ENCODE measurements at places on chromosomes 3 and 15.
A peak's percentile ranks its signal among the peaks of the same experiment; 100 is the strongest.

GRCh38 chr3:66495668-66496045 lies 5.2 kb downstream of the LRIG1 start:
- DNase-seq = no peak

GRCh38 chr3:27885641-27886040 lies 163.5 kb upstream of the EOMES start:
- DNase-seq = no peak

DNA sequence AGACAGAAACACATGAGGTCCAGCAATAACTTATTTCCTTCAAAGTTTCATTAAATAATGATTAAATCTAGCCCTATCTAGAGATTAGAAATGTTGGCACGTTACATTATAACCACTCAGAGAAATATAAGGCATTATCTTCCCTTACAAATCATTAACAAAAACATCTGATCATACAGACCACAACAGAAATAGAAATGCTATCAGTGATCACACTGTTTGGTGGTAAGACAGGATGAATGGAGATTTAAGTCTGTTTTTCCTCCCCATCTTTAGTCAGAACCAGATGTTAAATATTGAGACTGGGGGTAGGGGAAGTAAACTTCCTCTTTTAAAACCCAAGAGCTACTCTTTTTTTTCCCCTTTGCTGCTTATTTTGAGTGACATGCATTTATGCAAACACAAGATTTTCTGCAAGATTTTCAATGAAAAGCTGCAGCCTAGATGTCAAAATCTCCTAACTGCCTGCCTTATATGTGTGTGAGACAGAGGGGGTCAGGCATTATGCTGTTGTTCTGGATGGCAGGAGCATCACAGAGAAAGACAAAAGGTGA lies 70.4 kb downstream of the CBLB start:
- DNase-seq = no peak

GRCh38 chr3:72655723-72656122 lies 192.5 kb downstream of the SHQ1 start:
- DNase-seq = no peak

- no peak for DNase-seq
Measured at GRCh38 chr3:111608383-111608782, 13.2 kb upstream of the ZBED2 start.

DNA sequence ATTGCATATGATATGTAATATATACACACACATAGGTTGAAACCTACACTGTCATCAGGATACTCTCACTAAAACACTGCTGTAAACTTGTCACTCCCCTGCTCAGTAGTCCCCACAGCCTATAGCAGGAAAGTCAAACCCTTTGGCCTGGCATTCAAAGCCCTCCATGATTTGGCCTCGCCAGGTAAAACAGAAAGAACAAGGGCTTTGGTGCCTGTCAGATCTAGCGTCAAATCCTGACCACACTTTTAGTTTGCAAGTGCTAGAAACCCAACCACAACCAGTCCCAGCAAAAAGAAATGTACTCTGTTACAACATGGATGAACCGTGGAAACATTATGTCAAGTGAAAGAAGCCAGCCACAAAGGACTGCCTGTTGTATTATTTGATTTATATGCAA lies 11.4 kb downstream of the CRABP1 start:
- DNase-seq = no peak

GRCh38 chr15:52790169-52790708 lies at the start of gene ONECUT1:
Gene ONECUT1 (minus strand): TSS chr15:52790336. CDS start chr15:52789884, 452 bp downstream.
- peak; percentile 85 for DNase-seq

- DNase-seq = no peak
Measured at GRCh38 chr3:7734456-7734855, 767.2 kb upstream of the LMCD1 start.

- DNase-seq = no peak
Measured at GRCh38 chr3:6878731-6879130, 17.8 kb downstream of the GRM7 start.

- DNase-seq = no peak
Measured at GRCh38 chr15:91496754-91497691, 356.5 kb upstream of the SLCO3A1 start.

DNA sequence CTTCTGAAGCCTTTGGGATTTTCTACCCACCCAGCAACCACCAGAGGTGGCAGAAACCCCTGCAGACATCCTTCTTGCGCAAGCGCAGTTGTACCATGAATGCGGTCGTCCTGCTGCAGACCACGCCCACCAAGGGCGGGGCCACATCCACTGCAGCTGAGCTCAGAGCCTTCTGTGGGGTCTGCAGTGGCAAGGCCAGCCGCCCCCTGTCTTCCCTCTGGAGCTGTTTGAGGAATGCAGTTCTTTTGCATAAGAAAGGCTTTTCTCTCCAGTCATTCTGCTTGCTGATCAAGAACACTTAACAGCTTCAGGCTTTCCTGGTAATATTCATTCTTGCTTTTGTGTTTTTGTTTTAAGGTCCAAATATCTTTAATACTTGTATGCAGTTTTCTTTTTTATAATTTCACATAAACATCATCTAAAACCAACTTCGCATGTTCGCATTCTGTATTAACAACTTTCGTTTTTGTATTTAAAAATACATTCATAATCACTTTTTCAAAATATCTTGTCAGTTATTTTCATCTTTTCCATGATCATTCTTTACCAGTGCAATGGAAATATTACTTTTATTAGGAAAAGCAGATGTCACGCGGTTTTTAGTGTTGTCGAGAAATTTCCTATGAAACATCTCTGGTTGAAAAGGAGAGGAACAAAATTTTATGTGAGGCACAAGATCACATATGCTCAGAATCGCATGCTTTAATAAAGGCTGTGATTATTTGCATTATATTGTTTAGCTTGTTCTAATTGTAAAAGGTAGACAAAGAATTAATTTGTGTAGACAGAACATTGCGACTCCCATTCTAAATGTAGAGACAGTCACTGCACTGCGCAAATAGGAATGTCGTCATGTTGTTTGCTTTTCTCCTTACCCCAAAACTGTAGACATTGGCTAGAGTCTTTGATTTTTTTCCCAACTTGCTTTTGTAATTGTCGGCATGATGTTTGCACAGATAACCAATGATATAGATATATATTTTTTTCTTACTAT lies 98.1 kb upstream of the SNRPN start:
- peak; percentile 87 for DNase-seq

DNA sequence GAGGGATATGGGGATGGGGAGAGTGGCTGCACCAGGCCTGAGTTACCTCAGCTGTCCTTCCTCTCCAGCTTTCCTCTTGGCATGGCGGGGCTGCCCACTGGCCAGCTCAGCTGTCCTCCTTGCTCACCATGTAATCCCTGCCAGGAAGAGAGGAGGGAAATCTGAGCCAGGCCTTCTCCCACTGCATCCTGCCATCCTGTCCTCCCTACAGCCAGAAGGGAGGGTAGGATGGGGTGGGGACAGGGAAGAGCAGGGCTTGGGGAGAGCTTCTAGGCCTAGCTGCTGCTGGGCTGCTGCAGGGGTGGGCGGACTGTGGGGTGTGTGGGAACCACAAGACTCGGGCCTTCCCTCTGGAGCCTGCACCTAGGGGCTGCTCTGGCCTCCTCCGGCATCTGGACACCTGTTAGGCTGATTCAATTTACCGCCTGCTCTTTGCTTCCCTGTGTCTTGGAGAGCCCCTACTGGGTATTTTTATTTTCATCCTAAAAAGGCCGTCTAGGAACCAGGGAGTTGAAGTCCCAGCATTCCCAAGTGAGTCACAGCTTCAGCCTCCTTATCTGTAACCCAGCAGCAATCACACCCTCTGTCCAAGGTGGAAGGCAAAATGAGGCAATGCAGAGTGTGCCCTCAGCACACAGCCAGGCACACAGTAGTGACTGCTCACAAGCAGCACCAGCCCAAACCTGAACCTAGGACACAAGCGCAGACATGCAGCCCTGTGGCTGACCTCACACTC lies 13.1 kb upstream of the KY start:
- DNase-seq = no peak

GRCh38 chr3:55226696-55227095 lies 260.4 kb downstream of the WNT5A start:
- no peak for DNase-seq

GRCh38 chr3:197706658-197707057 lies 30.0 kb downstream of the RUBCN start:
- no peak for DNase-seq

GRCh38 chr15:33963831-33964664 lies 4.2 kb upstream of the CHRM5 start:
- no peak for DNase-seq

- DNase-seq = peak; percentile 65
Measured at GRCh38 chr15:41866263-41866703, 27.6 kb downstream of the SPTBN5 start.

DNA sequence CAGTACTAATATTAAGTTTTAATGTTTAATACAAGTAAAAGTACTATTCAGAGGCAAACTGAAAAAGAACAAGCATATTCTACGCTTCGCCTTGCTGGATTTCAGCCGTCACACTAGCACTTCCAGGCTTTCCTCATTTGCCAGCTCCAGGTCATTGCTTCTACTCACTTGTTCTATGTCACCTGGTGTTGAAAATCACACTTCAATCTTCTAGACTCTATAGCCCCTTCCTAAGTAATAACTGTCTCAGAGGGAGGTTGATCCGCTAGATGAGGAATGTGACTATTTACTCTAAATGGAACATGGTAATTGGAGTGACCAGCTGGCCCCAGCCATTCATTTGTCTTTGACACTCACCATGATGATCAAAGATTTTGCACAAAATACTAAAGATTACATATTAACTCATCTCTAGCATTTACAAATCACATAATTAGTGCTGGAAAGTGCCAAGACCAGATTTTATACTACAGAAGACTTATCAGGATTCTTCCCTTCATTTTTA lies 92.0 kb downstream of the GAP43 start:
- no peak for DNase-seq

GRCh38 chr3:57952208-57952631 lies 56.0 kb upstream of the FLNB start:
- peak; percentile 22 for DNase-seq

- no peak for DNase-seq
Measured at GRCh38 chr15:36878684-36879262, 221.6 kb downstream of the MEIS2 start.

- DNase-seq = no peak
Measured at GRCh38 chr3:53817211-53817610, 29.0 kb downstream of the CHDH start.

DNA sequence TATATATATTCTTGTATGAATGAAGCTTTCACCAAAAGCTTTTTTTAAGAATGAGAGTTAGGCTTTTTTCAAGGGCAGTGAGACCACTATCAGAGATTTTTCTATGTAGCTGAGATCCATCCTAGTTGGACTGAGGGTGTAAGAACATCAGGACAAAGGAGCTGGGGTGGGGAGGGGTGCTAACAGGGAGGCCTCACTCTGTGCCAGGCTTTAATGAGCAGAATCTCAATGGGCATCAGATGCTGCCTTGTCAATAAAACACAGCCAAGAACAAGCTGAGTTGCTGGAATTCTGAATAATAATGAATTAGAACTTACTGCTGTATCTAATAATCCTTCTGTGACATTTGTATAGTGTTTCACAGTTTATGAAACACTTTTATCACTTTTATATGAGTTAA lies 41.4 kb upstream of the USP3 start:
- no peak for DNase-seq

DNA sequence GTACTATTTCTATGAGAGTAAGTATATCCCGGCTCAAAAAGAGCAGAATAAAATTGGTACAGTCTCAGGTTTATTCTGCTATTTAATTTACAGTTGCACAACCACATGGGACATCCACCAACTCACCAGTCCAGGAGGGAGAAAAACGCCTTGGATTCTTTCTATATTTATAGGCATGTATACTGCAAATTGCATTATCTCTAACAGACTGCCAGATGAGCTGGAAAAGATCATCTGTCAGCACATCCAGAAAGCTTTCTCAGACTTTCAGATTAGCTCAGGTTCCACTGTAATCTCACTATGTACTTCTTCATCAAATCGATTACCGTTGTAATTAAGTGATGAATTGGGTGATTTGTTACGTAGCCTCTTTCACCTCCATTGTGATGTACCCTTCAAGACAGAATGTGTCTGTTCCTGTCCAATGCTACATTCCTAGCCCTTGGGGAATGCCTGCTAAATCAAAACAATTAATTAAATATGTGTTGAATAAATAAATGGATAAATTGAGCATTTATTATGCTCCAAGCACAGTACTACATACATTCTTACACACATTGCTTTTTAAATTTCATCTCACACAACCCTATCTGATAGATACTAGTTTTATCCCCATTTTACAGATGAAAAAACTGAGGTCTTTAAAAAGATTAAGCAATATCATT lies 38.1 kb upstream of the TMC3 start:
- DNase-seq = no peak

GRCh38 chr3:105040026-105040622 lies 326.6 kb upstream of the ALCAM start:
- DNase-seq = no peak

DNA sequence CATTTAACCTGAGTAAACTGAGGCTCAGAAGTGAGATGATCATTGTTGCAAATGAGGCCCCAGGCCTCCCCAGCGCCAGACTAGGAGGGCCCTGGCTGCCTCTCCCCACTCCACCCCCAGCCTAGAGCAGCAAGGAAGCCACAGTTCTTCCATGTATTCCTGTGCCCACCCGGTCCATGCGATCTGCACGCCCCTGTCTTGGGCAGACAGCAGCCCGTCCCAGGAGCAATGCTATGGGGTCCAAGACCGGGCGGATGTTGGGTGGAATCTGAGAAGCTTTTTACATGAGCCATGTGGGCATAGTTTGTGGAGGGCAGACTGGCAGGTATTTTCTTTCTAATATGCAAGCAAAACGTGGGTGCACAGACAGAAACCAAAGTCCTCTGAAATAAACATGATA lies 15.1 kb downstream of the SH2D7 start:
- no peak for DNase-seq

GRCh38 chr3:42351207-42351606 lies 59.2 kb downstream of the LYZL4 start:
- no peak for DNase-seq

- DNase-seq = no peak
Measured at GRCh38 chr3:8954938-8955763, 8.1 kb downstream of the RAD18 start.

DNA sequence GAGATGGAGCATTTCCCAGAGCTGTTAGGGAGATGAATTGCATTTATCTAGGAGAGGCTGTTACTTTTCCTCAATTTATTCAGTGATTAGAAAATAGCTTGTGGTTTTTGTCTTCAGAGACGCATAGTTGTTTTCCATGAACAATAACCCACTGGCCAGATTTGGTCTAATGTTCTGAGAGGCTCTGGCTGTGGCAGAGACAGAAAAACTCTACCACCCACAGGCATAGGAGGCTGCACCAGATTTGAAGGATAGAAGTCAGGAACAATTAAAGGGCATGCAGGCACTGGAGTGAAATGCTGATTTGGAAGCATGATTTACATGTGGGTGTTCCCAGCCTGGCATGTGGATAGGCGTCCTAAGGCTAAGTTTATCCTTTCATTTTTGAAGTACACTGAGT lies 143.5 kb downstream of the NFKBIZ start:
- no peak for DNase-seq

DNA sequence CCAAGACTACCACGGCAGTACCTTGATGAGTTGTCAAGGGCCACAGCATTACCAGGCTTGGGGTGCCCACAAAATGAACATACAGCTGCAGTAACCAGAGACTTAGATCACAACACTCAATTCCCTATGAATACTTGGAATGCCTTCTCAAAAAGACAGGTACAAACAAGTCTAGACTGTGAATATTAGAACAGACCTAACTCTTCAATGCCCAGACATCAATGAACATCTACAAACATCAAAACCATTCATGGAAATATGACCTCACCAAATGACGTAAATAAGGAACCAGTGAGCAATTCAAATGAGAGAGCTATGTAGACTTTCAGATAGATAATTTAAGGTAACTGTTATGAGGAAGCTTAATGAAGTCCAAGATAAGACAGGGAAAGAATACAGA lies 185.1 kb upstream of the POU1F1 start:
- no peak for DNase-seq
